ENCODE measurements at places on chromosomes 11 and 22.

GRCh38 chr11:134529212-134530096 is 117.4 kb upstream of the B3GAT1 start:
- no peak for DNase-seq

GRCh38 chr11:13567551-13567950 is 71.8 kb upstream of the PTH start:
- DNase-seq = no peak

- DNase-seq = no peak
These were observed 1.0 kb upstream of the ADSL start for GRCh38 chr22:40345271-40345670.

DNA sequence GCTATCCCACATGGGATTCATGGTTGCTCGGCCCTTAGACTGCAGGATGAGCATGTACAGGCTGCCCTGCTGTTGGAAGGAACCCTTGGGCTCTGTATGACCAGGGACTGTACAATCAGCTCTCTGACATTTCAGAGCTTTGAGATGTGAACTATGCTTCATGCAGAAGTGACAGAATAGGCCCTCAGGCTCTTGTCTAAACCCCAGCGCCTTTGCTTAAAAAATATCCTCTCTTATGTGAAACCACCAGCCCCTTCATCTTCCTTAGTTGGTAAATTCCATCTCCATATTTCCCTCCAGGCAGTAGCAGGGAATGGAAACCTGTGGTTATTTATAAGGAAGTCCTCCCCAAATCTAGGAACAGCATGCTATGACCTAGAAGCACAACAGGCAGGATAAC is 78.9 kb upstream of the PLET1 start:
- no peak for DNase-seq
